Stimulated activated CD4-positive, alpha-beta T cell treated with anti-CD3 and anti-CD28 coated beads, Interleukin-15, amount 100 ng/mL, for 1 hour (primary cell): ENCODE measurements at places on chromosomes 5 and 9.

DNA sequence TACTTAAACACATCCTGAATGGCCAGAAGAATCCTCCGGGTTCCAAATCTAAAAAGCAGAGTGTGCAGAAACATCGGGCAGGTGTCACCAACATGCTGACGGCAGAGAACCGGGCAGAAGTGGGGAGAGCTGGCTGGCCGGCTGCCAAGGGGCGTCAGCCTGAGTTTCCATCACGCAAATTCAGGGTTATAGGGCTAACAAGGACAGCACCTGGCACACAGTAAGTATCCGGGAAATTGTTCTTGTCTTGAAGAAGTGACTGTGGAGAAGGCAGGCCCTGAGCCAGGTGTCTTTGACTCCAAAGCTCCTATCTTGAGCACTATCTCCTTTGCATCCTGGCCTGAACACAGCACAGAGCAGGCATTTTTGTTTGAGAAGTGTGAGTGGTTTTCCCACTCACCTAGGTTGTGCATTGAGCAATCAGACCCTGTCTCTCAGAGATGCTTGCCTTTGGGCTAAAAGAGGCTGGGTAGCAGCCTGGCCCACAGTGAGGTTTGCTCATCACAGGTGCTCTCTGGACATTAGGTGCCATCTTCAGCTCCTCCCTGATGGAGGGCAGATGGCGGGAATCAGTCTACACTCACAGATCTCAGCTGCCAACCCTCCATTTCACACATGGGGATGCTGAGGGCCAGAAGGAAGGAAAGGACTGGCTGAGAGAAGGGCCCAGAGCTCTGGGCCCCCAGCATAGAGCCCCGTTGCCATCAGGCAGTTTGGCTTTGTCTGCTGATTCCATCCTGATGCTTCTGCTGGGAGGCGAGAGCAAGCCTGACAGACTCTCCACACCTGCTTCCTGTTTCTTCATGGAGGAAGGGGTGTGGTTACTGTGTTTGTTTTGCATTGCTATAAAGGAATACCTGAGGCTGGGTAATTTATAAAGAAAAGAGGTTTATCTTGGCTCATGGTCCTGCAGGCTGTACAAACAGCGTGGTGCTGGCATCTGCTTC, 52.8 kb downstream of the WHRN start:
- no peak for DNase-seq

DNA sequence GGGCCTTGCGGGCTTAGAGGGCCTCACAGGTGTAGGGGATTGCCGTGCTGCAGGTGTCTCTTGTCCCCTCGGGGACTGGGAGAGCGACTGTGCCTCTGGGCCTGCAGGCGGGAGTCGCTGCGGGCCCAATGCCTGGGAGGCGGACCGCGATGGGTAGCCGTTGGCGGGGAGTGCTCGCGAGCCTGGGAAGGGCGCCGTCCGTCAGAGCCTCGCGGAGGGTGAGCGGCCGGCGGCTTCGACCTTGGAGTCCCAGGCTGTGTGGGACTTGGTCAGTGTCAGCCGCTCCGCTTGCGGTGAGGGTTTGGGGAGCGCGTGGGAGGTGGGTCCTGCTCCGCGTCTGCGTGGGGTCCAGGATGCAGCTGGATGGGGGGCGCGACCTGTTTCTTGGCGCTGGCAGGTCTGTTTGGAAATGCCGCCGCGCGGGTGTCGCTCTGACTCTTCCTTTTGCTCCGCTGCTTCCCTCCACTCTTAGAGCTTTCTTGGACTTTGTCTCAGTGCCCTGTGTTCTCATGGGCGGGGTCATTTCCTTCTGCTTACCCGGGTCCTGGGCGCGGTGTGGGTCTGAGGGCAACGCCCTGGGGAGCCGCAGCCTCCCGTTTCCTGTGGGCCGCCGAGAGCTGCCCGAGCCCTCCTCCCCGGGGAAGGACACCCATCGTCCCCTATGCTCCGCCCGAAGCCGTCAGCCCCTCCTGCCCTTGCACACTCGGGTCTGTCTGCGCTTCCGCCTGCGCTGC, 88.9 kb upstream of the CACNA1B start:
- DNase-seq = no peak

DNA sequence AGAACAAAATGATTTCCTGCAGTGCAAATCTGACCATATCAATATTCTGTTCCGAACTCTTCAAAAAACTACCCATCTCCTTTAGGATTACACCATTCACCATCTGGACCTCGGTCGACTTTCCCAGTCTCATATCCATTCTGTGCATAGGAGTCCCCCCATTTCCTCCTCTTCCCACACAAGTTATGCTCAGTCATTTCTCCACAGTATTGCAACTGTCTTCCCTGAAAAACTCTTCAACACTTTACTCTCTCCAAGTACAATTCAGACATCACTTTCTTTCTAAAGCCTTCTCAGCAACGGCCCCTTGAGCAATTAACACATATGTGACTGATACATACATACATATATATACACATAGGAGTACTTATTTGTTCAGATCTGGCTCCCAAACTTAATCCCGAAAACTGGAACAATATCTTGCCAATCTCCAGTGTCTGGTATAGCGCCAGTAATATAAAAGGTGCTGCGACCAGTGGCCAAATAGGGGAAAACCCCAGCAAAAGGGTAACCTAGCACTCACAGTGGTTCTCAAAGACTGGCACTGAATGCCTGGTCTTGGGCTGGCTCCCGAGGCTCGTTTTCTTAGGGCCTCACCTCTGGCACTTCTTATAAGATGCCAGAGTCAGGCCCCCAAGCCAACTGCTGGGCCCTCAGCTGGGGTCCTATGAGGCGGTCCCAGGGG, 629 bp downstream of the ZBTB26 start:
- no peak for DNase-seq

GRCh38 chr5:166058660-166059059, 2232.8 kb upstream of the WWC1 start:
- no peak for DNase-seq

GRCh38 chr9:97698865-97699264, 1.7 kb upstream of the XPA start:
- DNase-seq = no peak

DNA sequence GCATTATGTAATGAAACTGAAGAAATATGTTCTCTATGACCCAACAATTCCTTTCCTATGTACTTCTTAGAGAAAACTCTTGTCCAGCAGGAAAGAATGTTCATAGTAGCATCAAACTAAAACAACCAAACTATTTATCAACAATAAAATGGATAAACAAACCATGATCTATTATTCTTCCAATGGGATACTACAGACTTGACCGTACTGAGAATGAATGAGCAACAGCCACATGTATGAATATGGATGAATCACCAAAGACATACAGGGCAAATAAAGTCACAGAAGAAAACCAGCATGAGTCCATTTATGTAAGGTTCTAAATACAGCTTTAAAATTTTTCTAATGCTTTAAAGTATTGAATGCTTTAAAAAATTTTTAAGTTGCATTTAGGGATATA, 73.6 kb upstream of the SUSD1 start:
- DNase-seq = no peak

GRCh38 chr5:109743770-109744212, 54.1 kb downstream of the MAN2A1 start:
- DNase-seq = no peak

- no peak for DNase-seq
These were observed 194.8 kb downstream of the AUH start for GRCh38 chr9:91166796-91167366.

DNA sequence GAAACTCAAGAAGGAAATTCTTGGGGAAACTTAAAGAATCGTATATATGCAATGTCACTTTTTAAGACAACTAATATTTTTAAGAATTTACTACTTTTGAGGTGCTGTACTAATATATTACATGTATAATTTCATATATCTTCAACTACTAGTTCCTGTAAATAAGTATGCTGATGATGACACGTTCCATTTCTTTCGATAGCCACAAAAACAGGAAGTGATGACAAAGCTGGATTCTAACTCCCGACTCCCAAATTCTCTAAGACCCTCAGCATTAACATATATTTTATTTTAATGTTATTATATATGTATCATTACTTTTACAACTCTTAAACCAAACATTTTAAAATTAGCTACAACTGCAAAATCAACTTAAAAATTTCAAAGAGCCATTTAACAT, 74.8 kb downstream of the STK32A start:
- no peak for DNase-seq

- no peak for DNase-seq
These were observed 241.0 kb upstream of the NFIL3 start for GRCh38 chr9:91664663-91665062.

DNA sequence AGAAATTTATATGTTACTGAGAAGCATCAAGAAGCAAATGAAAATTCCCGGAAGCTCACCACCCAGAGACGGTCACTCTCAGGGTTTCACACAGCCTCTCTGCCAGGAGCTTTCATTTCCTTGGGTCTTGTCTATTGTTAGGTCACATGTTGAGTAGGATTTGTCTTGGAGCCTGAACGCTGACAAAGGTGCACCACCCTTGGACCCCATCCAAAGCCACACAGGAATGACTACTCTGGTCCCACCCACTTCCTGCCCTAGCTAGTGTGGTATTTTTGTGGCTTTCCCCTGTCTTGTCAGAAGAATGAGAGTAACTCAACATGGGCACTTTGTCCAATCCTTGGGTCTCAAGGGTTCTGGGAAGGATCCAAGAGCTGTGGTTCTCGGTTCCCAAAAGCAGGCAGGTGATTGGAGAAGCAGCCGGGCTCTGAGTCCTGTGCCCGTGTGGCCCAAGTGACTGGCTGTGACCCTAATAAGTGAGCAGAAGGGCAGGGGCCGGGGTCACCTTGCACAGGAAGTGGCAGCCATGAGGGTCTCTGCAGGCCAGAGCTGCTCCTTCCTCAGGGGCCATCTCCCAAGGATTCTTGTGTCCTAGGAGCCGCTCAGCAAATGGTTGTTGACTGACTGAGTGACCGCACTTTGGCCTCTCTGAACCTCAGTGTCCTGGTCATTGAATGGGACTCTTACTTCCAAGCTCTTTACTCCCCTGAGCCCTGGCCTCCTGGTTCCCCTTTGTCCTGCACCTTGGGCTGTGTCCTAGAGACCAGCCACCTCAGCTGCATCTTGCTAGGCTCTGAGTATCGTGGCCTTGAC, 6.9 kb downstream of the FGD3 start:
- DNase-seq = peak; percentile 65

GRCh38 chr5:122129306-122129705, at the start of gene ZNF474:
Gene ZNF474, plus strand, starts transcription at chr5:122129546. Its CDS starts 22,445 bp downstream, at chr5:122151991.
- no peak for DNase-seq

DNA sequence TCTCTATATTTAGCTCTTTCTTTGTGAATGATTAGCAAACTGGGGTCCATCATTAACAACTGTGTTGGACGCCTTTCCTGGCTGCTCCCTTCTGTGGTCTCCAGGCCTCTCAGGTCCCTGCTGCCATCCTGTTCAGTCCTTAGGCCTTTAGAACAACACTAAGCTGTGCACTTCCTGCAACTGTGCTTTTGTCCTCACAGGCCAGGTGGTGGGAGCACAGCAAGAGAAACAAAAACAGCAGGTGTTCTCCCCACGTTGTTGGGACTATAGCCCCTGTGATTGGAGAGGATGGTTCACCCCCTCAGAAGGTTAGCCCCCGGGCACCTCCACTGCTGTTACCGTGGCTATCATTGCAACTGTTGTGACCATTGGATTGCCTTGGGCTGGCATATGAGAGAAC, 41.7 kb upstream of the CLINT1 start:
- DNase-seq = no peak
